Stromal cell of bone marrow (primary cell): ENCODE measurements at places on chromosomes 1 and 21.

- no peak for DNase-seq
Observed at GRCh38 chr21:35871906-35872305, 188.4 kb downstream of the SETD4 start.

- DNase-seq, result no peak
Observed at GRCh38 chr1:159076438-159077119, at the start of gene AIM2. Gene AIM2 (minus strand): TSS chr1:159076766. CDS start chr1:159073499, 3,267 bp downstream.

- peak; percentile 46 for DNase-seq
Observed at GRCh38 chr1:26677306-26678115, 18.3 kb upstream of the ARID1A start.

GRCh38 chr1:211534545-211535291 is 42.8 kb upstream of the RD3 start:
- DNase-seq, result no peak

DNA sequence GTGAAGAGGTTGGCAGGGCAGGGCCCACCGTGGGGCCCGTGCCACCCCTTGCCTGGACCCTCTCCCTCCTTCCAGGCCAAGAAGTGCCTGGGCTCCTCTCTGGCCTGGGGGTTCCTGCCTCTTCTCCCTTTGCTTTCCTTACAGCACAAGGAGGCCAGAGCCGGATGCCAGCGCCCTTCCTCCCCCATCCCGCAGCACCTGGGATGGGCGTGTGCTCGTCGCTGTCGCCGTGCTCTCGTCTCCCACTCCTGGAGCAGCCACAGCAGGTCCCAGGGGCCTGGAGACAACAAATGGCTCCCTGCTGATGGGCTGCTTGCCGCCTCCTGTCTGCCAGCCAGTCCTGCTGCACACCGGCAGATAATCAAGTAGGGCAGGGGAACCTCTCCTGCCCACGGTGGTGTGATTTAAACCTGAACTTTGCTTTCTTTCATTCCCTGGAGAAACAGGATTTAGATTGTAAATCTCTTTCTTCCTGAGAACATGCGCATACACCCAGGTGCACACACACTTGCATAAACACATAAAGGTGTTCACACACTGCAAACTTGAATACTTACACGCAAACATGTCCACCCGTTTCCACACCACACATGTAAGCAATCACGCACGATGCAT is 50.8 kb upstream of the POU3F1 start:
- DNase-seq, result no peak

DNA sequence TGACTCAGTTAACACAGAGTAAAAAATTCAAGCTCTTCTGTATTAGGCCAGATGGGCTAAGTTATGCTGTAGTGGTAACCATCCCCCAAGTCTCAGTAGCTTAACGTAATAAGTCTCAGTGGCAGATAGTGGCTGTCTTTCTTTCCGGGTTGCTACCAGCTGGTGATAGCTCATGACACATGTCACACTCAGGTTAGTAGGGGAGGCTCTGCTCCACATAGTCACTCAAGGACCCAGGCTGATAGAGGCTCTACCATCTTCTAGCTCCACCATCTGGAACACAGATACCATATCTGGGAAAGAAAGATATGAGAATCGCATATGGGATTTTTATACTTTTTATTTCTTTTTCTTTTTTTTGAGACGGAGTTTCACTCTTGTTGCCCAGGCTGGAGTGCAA is 16.2 kb upstream of the MEF2D start:
- DNase-seq, result no peak

GRCh38 chr1:149942207-149942606 is 5.5 kb upstream of the MTMR11 start:
- DNase-seq, result peak; percentile 23

- no peak for DNase-seq
Observed at GRCh38 chr1:206962272-206962671, 8.0 kb downstream of the FCAMR start.

DNA sequence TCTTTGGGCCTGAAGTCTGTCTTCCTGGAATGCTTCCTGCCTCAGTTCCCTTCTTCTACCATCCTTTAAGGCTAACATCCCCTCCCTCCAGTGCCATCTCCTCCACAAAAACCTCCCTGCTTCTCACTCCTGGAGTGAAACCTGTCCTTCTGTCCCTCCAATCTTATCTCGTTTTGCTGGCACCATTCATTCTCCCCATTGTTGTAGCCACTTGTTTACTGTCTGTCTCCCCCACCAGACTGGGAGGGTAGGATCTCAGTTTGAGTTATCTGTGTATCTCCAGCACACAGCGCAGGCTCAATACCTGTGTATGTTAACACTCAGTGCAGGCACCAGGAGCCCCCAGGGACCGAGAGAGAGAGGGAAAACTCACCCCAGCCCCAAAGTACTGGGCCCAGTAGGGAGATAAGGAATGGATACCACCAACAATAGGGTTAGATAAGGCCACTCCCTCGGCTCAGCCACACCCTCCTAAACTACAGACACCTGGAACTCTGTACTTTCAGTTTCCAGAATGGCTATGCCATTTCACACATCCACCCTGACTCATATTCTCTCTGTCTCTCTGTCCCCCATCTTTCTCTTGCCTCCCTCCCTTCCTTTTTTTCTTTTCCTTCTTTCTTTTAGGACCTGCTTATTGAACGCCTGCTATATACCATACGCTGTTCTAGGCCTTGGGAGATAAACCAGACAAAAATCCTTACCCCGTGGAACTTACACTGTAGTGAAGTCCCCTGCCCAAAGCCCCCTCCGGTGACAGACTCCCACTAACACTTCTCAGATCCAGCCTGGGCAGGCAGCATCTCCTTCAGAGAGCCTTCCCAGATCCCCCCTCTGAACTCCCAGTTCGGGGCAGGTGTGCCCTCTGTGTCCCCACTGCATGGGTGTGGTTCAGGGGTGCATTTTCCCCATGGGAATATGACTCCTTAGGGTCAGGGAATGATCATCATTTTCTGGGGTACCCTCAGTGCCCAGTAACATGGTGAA is 3.3 kb upstream of the SSBP3 start:
- DNase-seq, result no peak

DNA sequence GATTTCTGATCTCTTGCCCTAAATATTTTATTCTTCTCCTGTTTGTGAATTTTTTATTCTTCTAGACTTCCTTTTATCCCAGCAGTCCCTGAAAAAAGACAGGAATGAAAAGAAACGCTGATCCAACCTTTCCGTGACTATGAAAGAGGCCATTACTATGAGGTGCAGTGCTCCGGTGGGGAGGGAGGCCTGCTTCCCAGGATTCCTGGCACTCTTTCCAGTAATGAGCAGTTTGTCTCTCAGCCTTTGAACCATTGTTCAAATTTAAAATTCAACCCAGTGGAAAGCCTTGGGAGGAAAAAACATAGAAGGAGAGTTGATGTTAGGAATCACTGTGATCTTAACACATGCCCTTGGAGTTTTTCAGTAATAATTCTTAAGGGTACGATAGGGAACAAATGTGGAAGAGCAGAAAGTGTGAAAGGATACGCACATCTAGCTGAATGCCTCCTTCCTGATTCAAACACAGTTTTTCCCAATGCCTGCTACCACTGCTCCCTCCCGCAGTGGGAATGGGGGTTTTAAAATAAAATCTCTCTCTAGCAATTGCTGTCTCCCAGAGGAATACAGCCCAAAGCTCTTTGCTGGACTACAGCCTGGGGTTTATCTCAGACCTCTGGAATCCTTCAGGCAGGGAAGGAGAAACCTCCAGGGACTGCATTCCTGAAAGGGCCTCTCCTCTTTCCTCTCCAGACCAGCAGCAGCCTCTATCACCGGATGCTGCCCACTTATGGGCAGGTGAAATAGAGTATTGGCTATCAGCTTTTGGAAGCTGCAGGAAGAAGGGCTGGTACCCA is 6.1 kb downstream of the IER5 start:
- DNase-seq, result peak; percentile 67

- DNase-seq, result peak; percentile 10
Observed at GRCh38 chr1:46342084-46342656, 1.6 kb downstream of the NSUN4 start.

DNA sequence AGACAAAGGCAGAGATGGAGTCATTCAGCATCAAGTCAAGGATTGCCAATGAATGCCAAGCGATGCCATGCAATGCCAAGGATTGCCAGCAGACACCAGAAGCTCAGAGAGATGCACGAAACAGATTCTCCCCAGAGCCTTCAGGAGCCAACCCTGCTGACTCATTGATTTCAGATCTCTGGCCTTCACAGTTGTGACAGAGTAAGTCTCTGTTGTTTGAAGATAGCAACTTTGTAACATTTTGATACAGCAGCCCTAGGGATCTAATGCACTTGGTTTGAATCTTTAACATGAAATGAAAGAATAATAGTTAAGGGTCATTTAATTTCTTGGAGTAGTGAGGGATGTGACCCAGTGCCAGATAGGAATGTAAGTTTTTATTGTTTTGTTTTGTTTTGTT is 287.4 kb upstream of the RUNX1 start:
- DNase-seq, result no peak

DNA sequence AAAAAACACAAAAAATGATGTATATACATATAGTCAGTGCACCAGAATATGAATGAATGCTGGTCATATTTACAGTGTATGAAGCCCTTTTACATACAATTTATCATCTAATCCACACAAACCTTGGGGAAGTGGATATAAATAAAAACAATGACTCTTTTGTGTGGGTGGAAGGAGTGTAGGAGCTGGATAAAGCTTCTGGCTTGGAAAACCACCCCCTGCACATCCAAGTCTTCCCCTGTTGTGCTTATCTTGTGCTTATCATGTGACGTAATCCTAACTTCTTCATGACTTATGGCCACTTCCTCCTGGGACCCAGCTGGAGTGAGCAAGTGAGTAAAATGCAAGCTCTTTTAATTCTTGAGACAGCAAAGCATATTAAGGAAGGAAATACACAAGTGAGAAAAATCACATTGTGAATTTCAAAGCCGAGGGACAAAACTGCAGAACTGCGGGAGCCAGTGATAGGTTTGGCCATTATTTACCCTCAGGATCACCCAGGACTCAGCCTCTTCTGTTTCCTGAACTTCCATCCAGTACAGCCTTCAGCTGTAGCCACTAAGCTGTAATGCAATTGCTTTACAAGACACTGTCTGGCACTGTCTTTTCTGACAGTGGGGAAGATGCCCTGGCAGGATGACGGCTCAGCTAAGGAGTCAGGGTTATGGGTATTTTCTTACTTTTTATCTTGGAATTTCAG is 104.0 kb upstream of the PPM1J start:
- DNase-seq, result peak; percentile 14

GRCh38 chr1:226829105-226829504 is 41.3 kb upstream of the PSEN2 start:
- DNase-seq, result no peak

DNA sequence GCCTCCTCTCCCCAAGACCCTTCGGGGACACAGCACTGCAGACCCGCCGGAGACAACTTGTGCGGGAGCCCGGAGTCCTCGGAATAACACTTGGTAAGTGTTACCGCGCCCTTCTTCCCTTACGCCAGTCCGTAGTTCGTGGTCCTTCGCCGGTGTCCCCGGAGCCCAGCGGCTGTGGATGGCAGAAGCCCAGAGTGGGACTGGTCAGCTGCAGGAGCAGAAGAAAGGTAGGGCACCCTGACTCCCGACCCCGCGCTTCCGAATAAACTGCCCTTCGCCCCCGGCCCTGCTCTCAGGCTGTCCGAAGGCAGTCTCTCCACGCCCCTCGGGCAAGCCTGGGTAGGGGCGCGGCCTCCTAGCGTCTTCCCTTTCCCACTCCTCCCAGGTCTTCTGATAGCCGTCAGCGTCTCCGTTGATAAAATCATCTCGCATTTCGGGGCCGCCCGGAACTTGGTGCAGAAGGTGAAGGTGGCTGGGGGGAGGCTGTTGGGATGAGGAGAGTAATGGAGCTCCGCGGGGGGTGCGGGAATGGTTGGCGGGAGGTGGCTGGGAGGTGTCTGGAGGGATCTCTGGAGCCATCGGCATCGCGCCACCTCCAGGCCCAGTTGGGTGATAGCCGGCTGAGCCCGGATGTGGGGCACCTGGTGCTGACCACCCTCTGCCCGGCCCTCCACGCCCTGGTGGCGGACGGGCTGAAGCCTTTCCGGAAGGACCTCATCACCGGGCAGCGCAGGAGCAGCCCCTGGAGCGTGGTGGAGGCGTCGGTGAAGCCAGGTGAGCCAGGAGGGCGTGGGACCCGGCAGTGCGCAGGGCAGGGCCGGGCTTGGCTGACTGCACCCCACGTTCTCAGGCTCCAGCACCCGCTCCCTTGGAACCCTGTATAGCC is 4.3 kb downstream of the RUSC1 start:
- DNase-seq, result no peak

DNA sequence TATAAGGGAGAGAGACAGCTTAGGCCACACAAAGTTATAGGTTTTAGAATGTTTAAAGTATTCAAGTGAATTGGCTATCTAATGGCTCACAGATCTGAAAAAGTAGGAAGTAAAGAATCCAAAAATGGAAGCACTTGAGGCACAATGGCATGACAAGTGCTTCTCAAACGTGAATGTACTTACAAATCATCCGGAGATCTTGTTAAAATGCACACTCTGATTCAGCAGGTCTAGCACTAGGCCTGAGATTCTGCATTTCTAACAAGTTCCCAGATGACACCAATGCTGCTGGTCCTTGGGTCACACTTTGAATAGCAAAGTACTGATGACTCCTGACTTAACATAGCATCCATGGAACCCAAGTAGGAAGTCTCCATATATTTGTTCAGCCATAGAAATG is 20.9 kb upstream of the AGL start:
- no peak for DNase-seq

DNA sequence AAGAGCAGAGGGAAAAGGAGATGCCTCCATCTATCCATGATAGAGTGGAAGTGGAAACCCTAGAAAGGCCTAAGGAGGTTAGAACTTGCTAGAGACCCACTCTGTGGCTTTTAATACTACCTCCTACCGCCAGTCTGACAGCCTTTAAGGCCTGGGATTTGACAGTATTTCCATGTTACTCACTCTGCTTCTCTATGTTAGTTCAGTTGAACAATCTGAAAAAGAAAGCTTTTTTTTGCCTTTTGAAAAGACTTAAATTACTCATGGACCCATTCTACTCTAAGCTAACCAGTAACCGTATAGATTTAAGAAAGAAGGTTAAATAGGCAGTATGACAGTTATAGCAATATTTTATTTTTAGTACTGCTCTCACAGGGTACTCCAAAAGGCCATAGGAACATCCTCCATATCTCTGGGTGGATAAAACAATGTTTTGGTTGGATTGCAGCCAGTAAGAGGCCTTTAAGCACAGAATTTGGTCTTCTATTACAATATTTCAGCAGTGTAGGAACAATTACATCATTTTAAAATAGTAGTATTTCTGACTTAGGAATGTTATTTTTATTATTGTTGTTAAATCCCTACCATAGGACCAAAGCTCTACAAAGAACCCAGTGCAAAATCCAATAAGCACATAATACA is 15.9 kb upstream of the GPR25 start:
- DNase-seq, result peak; percentile 27

DNA sequence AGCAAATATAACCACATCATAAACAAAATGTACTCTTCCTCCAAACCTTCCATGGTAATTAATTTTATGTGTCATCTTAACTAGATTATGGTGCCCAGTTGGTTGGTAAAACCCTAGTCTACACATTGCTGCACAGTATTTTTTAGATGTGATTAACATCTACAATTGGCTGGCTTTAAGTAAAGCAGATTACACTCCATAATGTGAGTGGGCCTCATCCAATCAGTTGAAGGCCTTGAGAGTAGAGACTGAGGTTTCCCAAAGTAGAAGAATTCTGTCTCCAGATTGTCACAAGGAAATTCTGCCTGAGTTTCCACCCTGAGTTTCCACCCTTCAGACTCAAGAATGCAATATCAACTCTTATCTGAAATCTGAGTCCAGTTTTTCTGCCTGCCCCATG is 128.4 kb upstream of the USP25 start:
- DNase-seq, result no peak

GRCh38 chr1:17797478-17797877 is 42.3 kb downstream of the ACTL8 start:
- no peak for DNase-seq

GRCh38 chr1:11539850-11540772 is 61.2 kb downstream of the DISP3 start:
- no peak for DNase-seq
